ENCODE measurements at places on chromosomes 4 and X.

GRCh38 chr4:8844976-8845690 lies 26.5 kb downstream of the HMX1 start:
- DNase-seq, result no peak

GRCh38 chrX:81174286-81174685 lies 27.4 kb downstream of the HMGN5 start:
- no peak for DNase-seq

- no peak for DNase-seq
These were observed 92.7 kb downstream of the SHISA3 start for GRCh38 chr4:42490015-42490414.

DNA sequence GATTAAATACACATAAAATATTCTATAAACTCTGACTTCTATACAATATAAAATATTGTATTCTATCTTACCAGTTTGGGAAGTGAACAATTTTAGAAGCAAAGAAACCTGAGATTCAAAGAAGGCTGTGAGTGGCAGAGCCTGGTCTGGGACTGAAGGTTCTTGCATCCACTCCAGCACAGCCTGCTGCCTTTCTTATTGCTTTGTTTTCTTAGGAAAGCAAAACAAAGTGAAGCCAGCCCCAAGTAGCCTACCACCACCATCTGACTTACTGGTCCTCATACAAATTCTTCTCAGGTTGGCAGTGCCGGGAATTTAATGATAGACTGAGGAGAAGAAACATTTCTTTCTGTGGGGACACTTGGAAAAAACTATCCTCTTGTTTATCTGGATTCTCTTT lies 129.7 kb upstream of the SMAD1 start:
- no peak for DNase-seq

GRCh38 chrX:116462822-116463221 lies at the start of gene CT83:
CT83 (minus strand) TSS chrX:116462976; CDS start chrX:116462856, 120 bp downstream.
- DNase-seq, result no peak

- no peak for DNase-seq
These were observed 1312.6 kb downstream of the PCDH18 start for GRCh38 chr4:136219592-136220125.

DNA sequence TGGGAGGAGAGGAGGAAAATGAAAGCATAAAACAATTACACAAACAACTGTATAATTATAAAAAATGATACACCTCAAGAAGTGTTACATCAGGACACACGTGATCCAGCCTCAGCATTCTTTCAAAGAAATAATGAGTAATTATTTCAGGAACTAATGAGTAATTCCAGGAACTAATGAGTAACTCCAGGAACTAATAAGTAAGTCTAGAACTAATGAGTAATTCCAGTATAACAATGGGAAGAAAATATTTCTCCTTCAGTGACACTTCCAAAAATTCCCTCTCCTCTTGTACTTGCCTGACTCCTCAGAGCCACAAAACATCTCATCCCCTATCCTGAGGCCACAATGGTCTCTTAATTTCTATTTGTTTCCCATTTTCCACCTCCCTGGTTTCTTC lies 63.5 kb upstream of the COL25A1 start:
- no peak for DNase-seq

GRCh38 chr4:11954093-11954492 lies 525.4 kb upstream of the HS3ST1 start:
- DNase-seq, result no peak

DNA sequence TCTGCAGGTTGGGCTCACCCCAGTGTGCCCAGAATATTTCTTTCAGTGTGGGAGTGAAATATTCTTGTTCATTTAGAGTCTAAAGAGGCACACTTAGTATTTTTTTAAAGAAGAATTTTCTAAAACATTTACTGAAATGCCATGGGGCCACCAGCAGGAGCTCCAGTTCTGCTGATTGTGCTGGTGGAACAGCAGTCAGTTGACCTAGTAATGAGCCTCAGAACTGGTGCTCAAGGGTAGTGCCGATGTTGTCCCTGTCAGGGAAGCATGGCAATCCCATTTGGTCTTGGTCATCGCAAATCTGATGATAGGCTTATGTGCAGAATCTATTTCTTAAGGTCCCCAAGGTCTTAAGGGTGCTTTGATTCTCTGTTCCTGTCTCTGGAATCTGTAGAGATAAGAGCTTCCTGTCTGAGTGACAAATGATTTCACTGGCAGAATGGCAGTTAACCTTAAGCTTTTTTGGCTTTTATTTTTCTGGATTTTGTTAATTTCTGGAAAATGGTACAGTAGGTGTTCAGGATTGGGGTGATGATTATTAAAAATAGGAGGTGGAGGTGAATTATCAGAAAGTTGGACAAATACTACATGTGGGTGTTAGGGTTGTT lies 31.3 kb downstream of the JADE1 start:
- no peak for DNase-seq

DNA sequence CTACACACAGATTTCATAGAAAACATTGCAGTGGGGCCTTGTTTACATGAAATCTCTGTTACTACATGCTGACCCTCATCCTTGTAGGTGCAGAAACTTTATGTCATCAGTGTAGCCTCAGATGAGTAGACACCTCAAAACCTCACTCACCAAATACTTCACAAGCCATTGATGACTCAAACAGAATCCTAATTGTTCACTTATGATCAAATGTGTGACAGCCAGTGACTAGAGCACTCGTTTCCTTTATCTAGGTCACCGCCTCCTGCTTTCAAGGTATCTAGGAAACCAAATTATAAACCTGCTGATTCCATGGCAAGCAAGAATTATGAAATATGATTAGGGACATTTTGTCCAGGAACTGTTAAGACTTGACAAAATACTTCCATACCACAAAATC lies 255.8 kb upstream of the GPRIN3 start:
- no peak for DNase-seq

GRCh38 chrX:54044126-54044876 lies at the start of gene PHF8:
PHF8 (minus strand) TSS chrX:54044473; CDS start chrX:54042728, 1,745 bp downstream.
- peak; percentile 94 for DNase-seq

- no peak for DNase-seq
These were observed 315.0 kb upstream of the NR3C2 start for GRCh38 chr4:148757171-148757570.

- DNase-seq, result no peak
These were observed 280.9 kb upstream of the RPS6KA3 start for GRCh38 chrX:20547611-20548051.

- no peak for DNase-seq
These were observed 27.5 kb upstream of the ASMTL start for GRCh38 chrX:1480082-1480785.

DNA sequence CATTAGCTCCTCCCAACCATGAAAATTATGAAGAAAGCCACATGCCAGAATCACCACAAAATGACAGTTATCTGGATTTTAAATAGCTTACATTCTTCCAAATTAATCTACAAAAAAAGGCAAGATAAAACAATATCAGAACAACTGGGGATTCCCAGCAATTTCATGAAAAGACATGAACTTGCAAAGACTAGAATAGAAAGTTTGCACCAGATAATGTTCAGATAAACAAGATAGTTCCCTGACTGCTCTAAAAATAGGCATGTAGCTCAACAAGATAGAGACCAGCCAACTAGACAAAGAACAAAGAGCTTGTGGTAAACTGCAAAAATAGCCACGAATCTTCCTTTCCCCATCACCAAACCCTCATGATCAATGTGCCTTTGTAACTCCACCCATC lies 30.3 kb upstream of the DDX53 start:
- no peak for DNase-seq

DNA sequence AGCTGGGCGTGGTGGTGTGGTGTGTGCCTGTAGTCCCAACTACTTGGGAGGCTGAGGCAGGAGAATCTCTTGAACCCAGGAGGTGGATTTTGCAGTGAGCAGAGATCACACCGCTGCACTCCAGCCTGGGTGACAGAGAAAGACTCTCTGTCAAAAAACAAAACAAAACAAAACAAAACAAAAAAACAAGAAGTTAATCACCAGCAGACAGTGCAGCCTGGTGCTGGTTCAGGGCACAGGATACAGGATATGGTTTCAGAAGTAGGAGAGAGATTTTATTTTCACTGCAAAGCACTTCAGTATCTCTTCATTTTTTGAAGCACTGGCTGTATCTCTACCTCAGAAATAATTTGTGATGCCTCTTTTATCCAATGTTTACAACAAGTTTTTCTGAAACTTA lies 1222.9 kb upstream of the PRKX start:
- DNase-seq, result no peak

- no peak for DNase-seq
These were observed 143.0 kb downstream of the STIM2 start for GRCh38 chr4:27003642-27004113.

- DNase-seq, result no peak
These were observed 41.7 kb downstream of the ATP8A1 start for GRCh38 chr4:42615131-42615763.

DNA sequence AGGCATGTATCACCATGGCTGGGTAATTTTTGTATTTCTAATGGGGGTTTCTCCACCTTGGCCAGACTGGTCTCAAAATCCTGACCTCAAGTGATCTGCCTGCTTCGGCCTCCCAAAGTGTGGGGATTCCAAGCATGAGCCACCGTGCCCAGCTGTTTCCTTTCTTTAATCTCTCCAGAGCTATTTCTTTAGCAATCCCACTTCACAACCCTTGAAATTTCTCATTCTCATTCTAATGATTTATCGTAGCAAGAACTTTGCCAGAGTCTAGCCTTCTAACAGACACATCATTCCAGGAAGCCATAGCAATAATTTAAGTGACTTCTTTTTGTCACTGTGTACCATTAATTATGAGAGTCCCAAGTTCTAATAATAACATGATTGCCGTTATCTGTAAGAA lies 68.6 kb downstream of the RXFP1 start:
- no peak for DNase-seq

- DNase-seq, result no peak
These were observed 648 bp upstream of the SCD5 start for GRCh38 chr4:82799006-82799881.

DNA sequence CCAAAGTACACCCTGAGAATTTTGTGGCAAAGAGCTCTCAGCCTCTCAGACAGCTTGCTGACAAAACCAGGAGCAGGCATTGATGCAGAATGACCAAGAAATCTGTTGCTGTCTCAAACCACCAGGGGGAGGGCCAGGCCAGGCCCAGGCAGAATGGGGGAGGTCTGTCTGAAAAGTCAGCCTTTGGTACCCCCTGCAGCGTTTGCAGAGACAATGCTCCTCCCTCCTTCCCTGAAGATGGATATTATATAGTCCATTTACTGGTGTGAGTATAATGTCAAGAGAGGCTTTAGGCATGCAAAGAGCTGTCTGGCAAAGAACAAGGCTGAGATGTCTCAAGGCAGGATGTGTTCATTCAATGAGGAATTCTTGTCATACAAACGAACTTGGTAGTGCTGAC lies 52.9 kb upstream of the TRPC5OS start:
- no peak for DNase-seq

GRCh38 chrX:7285765-7286164 lies 137.8 kb upstream of the PUDP start:
- no peak for DNase-seq

- no peak for DNase-seq
These were observed 10.4 kb downstream of the CCSER1 start for GRCh38 chr4:90137555-90137954.

DNA sequence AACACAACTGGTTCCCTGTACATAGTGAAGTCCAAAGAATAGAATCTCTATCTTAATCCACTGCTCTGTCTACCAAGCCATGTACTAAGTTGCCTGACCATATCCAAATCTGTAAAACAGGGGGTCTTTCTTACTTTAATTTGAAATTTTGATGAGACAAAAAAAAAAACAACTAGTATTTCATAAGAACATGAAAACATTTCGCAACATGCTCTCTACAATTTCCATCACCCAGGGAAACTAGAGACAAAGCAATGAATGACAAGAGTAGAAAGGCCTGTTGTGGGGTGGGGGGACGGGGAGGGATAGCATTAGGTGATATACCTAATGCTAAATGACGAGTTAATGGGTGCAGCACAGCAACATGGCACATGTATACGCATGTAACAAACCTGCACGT lies 279.9 kb downstream of the PPP3CA start:
- no peak for DNase-seq

DNA sequence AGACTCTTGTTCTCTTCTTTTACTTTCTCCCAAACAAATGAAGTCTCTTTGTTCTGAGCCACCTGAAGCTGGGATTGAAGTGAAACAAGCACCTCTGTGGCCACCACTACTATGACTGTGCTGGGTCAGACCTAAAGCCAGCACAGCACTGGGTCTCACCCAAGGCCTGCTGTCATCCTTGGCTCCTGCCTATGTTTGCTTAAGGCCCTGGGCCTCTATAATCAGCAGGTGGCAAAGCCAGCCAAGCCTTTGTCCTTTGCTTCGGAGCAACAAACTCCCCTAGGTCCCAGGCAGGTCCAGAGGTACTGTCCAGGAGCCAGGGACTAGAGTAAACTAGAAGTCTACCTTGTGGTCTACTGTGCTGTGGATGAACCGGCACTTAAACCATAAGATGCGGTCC lies 220.6 kb upstream of the ARSJ start:
- DNase-seq, result no peak

DNA sequence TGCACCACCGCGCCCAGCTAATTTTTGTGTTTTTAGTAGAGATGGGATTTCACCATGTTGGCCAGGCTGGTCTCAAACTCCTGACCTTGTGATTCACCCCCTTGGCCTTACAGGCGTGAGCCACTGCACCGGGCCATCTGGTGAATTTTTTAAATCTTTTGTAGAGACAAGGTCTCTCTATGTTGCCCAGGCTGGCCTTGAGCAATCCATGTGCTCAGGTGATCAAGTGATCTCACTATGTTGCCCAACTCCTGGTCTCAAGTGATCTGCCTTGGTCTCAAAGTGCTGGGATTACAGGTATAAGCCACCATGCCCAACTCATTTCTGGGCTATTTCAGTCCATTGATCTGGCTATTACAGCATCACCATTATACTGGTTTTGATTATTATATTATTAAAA lies 22.2 kb upstream of the GALNT7 start:
- DNase-seq, result no peak

- DNase-seq, result no peak
These were observed 83.8 kb downstream of the CCKAR start for GRCh38 chr4:26406346-26406975.

GRCh38 chr4:119039779-119040178 lies 95.9 kb upstream of the MYOZ2 start:
- no peak for DNase-seq

- DNase-seq, result no peak
These were observed 95.0 kb downstream of the GEMIN8 start for GRCh38 chrX:13934731-13935130.

- DNase-seq, result no peak
These were observed 597.6 kb upstream of the MAGEB2 start for GRCh38 chrX:29617725-29618124.

- DNase-seq, result no peak
These were observed 54.1 kb downstream of the SRPX start for GRCh38 chrX:38166478-38167083.

- DNase-seq, result no peak
These were observed 21.0 kb downstream of the MSN start for GRCh38 chrX:65688403-65688871.

DNA sequence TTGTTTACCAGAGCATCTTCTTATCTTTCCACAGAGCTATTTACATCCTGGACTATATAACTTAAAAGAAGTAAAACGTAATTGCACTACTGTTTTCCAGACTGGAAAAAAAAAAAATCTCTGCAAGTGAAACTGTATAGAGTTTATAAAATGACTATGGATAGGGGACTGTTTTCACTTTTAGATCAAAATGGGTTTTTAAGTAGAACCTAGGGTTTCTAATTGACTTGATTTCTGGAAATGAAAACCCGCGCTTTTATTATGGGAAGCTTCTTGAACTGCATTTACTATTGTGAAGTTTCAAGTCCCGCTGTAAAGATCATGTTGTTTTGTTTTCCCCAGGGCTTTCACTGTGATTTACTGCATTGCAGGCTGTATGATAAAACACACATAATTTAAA lies 162.7 kb downstream of the STIM2 start:
- no peak for DNase-seq

GRCh38 chrX:15165832-15166231 lies 104.1 kb downstream of the ASB9 start:
- no peak for DNase-seq
